Trophoblast cell (in vitro differentiated cells and primary cell): ENCODE measurements at places on chromosomes 11 and 22.
A peak's percentile ranks its signal among the peaks of the same experiment; 100 is the strongest.

DNA sequence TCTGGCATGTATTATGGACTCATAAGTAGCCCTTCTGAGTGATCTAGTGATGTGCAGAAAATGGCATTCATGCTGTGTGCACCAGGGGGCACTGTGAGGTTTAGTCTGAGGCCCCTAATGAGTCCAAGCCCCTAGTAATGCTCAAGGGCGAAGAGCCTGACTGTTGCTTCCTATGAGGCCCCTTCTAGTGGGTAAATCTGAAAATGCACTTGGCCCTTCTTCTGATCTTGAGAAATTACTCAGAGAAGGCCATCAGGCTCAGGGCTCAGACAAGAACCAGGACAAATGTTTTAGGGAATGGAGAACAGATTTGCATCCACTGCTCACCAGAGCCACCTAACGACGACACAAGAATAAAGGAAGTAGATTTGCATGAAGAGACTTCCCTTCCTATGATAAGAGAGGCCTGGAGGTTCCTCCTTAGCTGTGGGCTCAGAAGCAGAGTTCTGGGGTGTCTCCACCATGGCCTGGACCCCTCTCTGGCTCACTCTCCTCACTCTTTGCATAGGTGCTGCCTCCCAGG, 75.8 kb downstream of the GGTLC2 start:
- DNase-seq = peak; percentile 35
- H3K4me1 ChIP-seq = no peaks in the 10 kb centered on the region
- H3K27ac ChIP-seq = no peak overlapping the region
- no peak overlapping the region for H3K4me3 ChIP-seq

GRCh38 chr11:11260903-11261302, 92.1 kb downstream of the CSNK2A3 start:
- DNase-seq = no peak
- H3K4me1 ChIP-seq = peaks cover 6% of the 10 kb centered on the region
- no peaks in the 10 kb centered on the region for H3K36me3 ChIP-seq
- no peak overlapping the region for H3K4me3 ChIP-seq
- no peaks in the 10 kb centered on the region for H3K27me3 ChIP-seq

DNA sequence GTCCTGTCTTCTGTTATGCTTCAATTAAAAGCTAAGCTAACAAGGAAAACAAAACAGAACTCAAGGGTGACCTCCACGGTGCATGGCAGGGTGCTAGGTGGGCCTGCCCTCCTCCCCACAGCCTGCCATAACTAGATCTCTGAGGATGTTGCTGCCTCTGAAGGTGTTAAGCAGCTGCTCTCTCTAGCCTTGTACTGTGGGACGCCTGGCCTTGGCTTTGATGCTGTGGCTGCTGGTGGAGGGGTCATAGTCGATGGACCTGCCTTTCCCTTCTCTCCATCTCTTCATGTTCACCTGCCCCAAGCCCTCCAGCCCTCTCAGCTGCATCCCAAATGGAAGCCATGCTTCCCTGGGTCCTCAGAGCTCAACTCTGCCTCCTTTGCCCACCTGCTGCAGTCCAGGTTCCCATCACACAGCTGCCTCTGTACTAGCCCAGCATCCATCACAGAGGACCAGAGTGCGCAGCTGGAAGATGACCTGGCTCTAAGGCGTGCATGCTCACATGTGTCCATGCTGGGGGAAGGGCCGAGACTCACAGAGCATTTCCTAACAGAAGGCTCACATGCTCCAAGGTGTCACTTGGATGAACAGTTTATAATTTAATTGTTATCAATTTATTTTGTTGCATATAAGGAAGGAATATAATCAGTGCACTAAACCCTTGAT, 180.3 kb upstream of the E2F8 start:
- peaks cover 5% of the 10 kb centered on the region for H3K4me1 ChIP-seq
- DNase-seq = peak; percentile 22
- no peak overlapping the region for H3K4me3 ChIP-seq
- no peak overlapping the region for H3K27ac ChIP-seq
- no peaks in the 10 kb centered on the region for H3K36me3 ChIP-seq

- H3K27ac ChIP-seq = no peak overlapping the region
- no peaks in the 10 kb centered on the region for H3K36me3 ChIP-seq
- peaks cover 2% of the 10 kb centered on the region for H3K27me3 ChIP-seq
These were observed 43.5 kb upstream of the KCNJ11 start for GRCh38 chr11:17432002-17432401.

- no peaks in the 10 kb centered on the region for H3K27me3 ChIP-seq
- no peak for DNase-seq
- no peaks in the 10 kb centered on the region for H3K36me3 ChIP-seq
- H3K4me1 ChIP-seq = peaks cover 2% of the 10 kb centered on the region
These were observed 230.6 kb downstream of the TTC28 start for GRCh38 chr22:28449041-28449440.
